ENCODE measurements at places on chromosomes 5 and 9. TPM values are rescaled to one million over a fixed set of nuclear protein-coding genes. Genes with fewer than 3 reads are reported as not detected.

GRCh38 chr9:93676310-93677047, 100.1 kb downstream of the PHF2 start:
- no peak for DNase-seq
- no peak overlapping the region for H3K27ac ChIP-seq
- H3K4me1 ChIP-seq, result no peaks in the 10 kb centered on the region

DNA sequence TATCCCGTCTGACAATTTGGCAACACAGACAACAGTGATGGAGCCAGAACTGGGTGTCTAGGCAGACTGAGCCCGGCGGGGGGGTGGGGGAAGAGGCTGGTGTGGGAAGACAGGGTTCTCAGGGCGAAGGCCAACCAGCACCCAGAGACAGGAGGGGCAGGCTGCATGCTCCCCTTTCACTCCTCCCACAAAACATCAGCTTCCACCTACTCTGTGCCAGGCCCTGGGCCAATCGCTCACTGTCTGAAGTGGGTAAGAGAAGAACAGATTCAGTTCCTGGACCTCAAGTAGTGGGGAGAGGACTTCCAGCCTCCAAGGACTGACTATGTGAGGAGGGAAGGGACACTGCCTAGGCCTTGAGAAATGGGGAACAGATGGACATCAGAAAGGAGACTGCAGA, 2.8 kb downstream of the SNCB start:
- H3K4me1 ChIP-seq, result peaks cover 42% of the 10 kb centered on the region
- H3K36me3 ChIP-seq, result no peaks in the 10 kb centered on the region
- no peak for DNase-seq
- peaks cover 7% of the 10 kb centered on the region for H3K27me3 ChIP-seq
- no peak overlapping the region for H3K27ac ChIP-seq
- no peak overlapping the region for H3K4me3 ChIP-seq

GRCh38 chr9:131868766-131869165, 128.9 kb upstream of the RAPGEF1 start:
- H3K4me3 ChIP-seq, result no peak overlapping the region
- H3K4me1 ChIP-seq, result no peaks in the 10 kb centered on the region
- no peaks in the 10 kb centered on the region for H3K27me3 ChIP-seq
- H3K36me3 ChIP-seq, result no peaks in the 10 kb centered on the region
- DNase-seq, result no peak

DNA sequence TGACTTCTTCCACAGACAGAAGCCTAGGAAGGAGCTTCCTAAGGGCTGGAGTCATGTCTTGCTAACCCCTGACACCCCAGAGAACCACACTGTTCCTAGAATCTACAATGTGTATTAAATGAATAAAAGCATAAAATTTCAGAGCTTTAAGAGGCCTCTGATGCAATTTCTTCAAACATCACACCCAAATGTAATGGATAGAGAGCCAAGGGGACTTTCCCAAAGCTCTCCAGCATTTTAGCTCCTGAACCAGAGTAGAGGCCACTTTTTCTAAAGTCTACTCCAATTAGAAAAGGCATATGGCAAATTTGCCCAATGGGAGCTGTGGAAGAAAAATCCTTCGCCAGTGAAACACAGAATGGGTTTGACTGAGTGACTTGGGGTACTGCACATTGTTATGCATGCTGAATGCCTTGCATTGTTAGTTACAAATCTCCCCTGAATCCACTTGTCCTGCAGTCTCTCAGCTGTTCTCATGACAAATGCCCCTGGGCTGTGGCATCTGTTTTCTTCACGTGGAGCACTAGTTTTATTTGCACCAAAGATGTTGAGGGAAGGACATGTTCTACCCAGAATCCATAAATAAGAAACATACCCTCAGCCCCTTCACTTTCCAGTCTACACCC, 334.0 kb downstream of the ASTN2 start:
- no peak overlapping the region for H3K27ac ChIP-seq
- H3K4me1 ChIP-seq, result no peaks in the 10 kb centered on the region
- H3K27me3 ChIP-seq, result no peaks in the 10 kb centered on the region
- no peaks in the 10 kb centered on the region for H3K36me3 ChIP-seq

GRCh38 chr5:66307647-66308241, 163.6 kb downstream of the SREK1 start:
- H3K4me1 ChIP-seq, result no peaks in the 10 kb centered on the region
- H3K27me3 ChIP-seq, result no peaks in the 10 kb centered on the region
- peak; percentile 50 for DNase-seq
- no peak overlapping the region for H3K4me3 ChIP-seq

GRCh38 chr5:141747152-141748141, 65.4 kb upstream of the ARAP3 start:
- H3K4me1 ChIP-seq, result no peaks in the 10 kb centered on the region
- no peak overlapping the region for H3K4me3 ChIP-seq
- H3K27ac ChIP-seq, result no peak overlapping the region
- H3K36me3 ChIP-seq, result no peaks in the 10 kb centered on the region
- peak; percentile 41 for DNase-seq

DNA sequence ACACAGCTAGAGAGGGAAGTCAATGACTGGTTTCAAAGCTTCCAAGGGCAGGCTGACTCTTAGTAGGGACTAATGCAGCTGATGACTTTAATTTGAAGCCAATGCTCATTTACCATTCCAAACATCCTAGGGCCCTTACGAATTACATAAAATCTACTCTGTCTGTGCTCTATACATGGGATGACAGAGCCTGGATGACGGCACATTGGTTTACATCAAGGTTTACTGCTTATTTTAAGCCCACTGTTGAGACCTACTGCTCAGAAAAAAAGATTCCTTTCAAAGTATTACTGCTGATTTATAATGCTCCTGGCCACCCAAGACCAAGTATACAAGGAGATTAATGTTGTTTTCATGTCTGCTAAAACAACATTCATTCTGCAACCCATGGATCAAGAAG, 74.1 kb downstream of the DAP start:
- no peak overlapping the region for H3K27ac ChIP-seq
- no peak for DNase-seq
- peaks cover 4% of the 10 kb centered on the region for H3K4me1 ChIP-seq
- peaks cover 74% of the 10 kb centered on the region for H3K36me3 ChIP-seq
- no peaks in the 10 kb centered on the region for H3K27me3 ChIP-seq
- no peak overlapping the region for H3K4me3 ChIP-seq

FOXE1 gene
- not detected for total RNA-seq

GCNT1 gene
- total RNA-seq, result 0.29 TPM

GABRA6 gene
- total RNA-seq, result not detected

ARL14EPL gene
- total RNA-seq, result not detected

Data from PC-3 (cell line).